Progenitor cell of endocrine pancreas (in vitro differentiated cells): ENCODE measurements at places on chromosomes 2 and 18. TPM values are rescaled to one million over a fixed set of nuclear protein-coding genes. Genes with fewer than 3 reads are reported as not detected.

BOLL gene
- total RNA-seq: 0.22 and 0.51 TPM in 2 replicates

DNA sequence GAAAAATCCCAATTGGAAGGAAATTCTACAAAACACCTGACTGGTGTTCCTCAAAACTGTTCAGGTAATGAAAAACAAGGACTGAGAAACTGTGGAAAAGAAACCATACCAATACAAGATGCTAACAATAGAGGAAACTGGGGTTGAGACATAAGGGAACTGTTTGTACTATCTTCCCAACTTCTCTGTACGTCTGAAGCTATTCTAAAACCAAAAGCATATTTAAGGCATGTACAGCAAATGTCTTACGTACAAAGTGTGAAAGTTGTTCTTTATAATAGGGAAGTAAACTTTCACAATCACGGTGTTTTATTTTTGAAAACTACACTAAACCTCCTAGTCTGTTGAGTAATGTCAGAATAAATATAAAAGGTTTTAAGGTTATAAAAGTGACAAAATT, 776.1 kb upstream of the RAB6C start:
- no peak for DNase-seq

GRCh38 chr2:200128296-200128695, 172.9 kb downstream of the MAIP1 start:
- no peak for DNase-seq

DNA sequence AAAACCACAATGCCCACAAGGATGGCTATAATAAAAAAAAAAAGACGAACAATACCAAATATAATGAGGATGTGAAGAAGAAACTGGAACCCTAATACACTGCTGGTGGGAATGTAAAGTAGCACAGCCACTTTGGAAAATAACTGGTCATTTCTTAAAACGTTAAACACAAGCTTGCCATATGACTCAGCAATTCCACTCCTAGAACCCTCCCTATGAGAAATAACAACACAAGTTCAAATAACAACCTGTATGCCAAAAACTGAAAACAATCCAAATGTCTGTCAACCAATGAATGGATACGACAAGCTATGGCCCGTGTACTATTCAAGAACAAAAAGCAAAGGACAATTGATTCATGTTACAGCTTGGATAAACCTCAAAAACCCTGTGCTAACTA, 7.0 kb upstream of the ALPK2 start:
- no peak for DNase-seq
